Gastrocnemius medialis (tissue), 4 donors: ENCODE measurements at places on chromosomes 5 and 9.
A peak's percentile ranks its signal among the peaks of the same experiment; 100 is the strongest.

DNA sequence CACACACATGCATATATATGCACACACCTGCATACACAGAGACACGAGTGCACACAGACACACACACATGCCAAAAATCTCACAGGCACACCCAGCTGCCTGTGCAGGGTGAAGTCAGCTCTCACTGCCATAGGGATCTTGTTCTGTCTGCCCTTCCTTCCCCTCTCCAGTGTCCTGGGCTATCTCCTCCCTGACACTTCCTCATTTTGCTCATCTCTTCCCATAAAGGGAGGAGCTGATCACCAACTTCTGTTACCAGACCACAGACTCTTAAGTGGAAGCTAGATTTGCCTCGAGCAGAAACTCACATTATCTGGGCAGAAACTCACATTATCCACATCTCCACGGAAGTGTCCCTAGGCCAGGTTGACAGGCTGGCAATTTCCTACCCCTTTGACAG, 28.7 kb downstream of the LCP2 start:
- no peak for DNase-seq

DNA sequence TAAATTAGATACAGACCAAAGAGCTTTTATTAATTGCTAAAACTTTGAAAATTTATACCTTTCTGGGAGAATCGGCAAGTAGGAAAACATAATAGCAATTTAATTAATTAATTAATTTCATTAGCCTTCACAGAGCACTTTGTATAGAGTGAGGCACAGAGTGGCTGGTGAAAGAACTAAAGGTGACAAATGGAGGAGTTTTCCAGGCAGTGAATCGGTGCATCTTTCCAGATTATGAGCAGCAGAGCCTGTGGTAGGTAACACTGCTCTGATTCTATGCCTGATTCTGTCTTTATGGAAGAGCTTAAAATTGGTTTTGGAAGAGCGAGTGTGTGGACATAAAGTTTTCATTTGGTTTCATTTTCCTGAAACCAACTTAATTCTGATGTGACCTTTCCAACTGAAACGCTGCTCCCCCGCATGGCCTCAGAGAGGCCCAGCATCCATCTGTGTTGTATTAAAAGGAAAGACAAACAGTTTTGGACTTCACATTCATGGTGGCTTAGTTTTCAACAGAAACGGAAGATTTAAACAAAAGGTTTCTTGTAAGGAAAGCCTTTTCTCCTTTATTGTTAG, 188.9 kb upstream of the RPS23 start:
- DNase-seq = peak; percentile 15

DNA sequence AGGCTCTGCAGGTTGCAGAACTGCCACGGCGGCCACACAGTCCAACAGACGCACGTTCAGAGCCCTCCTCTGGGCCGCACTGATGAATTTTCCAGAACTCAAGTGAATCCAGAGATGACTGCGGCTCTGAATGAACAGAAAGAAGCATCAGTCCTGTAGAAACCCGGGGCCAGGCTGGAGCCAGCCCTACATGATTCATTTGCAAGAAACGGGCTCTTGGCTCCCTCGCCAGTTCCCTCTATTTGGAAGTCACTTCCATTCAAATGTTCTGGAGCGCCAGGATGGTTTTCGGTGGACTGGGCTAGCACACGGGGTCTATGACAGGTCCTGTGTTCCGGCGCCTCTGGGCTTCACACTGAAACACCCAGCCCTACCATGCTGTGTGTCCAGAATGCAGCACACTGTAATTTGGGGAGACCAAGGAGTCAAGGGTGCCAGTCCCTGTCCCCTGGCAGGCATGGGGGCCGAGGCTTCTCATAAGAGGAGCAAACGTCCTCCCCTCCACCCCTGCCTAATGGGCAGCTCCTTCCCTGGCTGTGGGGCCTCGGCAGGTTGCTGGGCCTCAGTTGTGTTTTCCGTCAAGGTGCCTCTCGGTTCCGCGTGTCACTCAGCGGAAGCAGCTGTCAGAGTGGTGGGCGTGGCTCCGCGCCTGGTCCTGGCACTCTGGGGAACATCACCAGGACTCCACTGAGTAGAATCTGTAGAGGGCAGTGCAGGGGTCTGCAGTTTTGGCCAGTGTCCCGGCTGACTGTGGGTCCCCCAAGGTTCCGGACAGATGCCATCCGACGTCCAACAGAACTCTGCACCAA, 18.1 kb upstream of the COL5A1 start:
- peak; percentile 2 for DNase-seq

GRCh38 chr9:105485131-105485530, 37.3 kb downstream of the FSD1L start:
- DNase-seq = no peak

DNA sequence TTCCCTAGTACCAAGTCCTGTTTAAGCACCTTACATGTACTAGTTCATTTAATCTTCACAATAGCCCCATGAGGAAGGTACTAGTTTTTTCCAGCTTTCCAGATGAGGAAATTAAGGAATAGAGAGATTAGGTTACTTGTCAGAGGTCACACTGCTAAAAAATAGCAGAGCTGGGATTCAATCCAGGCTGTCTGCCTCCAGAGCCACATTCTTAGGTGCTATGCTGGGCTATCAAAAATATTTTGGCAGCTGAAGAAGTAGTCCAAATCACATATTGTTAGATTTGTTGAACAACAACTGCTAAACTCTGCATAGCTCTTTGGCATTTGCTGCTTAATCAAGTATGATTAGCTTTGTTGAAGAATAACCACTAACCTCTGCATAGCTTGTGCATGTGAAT, 591.5 kb upstream of the KLF4 start:
- DNase-seq = no peak

DNA sequence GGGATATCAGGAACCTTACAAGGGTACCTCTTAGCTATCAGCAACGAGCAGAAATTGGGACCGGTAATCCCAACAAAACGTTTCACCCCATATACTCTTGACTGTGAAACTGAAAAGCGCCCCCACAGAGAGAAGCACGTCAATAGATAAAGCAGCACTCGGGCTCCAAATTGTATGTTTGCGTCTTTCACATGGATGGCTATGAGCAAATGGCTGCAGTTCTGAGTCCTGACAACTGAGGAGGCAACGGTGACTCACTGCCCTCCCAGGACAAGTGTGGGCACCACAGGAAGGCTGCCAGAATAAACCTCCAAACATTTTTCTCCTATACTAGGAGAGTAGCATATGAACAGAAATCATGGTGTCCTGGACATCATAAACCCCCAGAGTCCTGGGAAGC, 36.6 kb downstream of the SEMA4D start:
- DNase-seq = no peak

- no peak for DNase-seq
Measured at GRCh38 chr5:109299557-109299956, 110.2 kb downstream of the PJA2 start.
